Activated CD4-positive, alpha-beta T cell treated with anti-CD3 and anti-CD28 coated beads, Interleukin-2, Interleukin-6, amounts not matched to agents 100 ng/mL and 50 ng/mL, durations not matched to agents 16 hours and 8 hours (primary cell): ENCODE measurements at places on chromosomes 1 and 21.

- no peak for DNase-seq
Measured at GRCh38 chr1:14522926-14523241, 75.6 kb upstream of the KAZN start.

DNA sequence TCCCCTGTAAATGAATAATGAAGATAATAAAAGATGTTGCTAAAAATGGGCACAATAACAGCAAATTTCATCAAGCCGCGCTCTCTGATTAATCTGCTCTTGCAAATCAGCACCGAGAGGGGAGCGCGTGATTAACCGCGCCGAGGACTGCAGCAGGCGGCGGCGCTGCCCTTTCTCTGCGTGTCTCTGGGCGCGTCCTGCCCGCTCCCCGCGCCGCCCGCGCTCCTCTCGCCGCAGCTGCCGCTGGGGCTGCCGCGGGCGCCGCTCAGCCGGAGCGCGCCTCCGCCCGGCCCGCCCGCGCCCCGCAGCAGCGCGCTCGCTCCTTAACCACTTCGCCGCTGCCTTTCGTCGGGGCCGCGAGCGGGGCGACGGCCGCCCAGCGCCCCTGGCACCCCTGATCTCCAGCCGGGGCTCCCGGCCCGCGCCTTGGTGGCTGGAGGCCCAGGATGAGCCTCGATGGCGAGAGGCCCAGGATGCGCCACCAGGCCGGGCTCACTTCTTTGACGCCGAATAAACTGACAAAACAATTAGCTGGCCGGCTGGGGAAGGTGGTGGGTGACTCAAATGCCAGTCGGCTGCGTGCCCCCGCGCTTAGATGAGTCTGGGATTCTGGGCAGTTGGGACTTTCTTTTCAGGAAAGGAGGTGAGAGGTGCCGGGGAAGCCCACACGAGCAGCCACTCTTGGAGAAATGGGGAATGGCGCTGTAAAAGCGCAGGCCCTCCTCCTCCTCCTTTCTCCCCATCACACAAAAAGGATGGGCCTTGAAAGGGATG is 221.4 kb upstream of the PKN2 start:
- no peak for DNase-seq

GRCh38 chr1:227322376-227322775 is 4.1 kb upstream of the CDC42BPA start:
- no peak for DNase-seq

GRCh38 chr1:150843474-150843873 is 32.9 kb downstream of the ARNT start:
- DNase-seq = no peak

DNA sequence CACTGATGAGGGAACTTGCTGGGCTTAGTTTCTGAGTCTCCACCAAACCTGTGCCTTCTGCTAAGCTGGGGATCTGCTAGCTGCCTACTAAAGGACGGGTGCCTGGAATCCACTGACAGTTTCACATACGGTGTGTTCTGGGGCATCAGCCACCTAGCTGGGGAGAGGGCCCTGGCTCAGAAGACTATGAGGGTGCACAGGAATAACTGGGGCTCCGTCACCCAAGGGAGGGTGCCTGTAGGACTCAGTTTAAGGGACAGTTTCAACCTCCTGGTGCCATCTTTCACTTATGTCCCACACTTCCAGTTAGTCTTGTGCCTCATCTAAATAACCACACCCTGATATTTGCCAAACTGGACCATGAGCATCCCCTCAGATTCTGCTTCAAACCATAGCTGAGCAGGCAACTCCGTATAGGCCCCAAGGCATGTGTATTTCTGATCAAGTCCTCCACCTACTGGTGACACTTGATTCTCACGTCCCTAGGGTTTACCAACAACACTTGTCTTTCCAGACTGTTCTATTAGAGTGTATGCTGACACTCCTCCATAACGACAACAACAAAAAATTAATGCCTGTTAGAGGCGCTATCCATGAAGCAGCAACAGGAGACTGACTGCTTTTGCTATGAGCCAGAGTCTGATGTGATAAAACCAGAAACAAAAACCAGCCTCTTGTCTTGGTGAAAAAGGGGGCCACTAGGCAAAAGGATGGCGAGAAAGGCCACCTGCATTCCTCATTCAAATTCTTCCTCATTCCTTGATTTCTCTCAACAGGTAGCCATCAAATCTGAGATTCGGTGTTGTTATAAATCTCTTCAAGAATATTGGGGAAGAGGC is 55.0 kb upstream of the PAXBP1 start:
- peak; percentile 50 for DNase-seq

DNA sequence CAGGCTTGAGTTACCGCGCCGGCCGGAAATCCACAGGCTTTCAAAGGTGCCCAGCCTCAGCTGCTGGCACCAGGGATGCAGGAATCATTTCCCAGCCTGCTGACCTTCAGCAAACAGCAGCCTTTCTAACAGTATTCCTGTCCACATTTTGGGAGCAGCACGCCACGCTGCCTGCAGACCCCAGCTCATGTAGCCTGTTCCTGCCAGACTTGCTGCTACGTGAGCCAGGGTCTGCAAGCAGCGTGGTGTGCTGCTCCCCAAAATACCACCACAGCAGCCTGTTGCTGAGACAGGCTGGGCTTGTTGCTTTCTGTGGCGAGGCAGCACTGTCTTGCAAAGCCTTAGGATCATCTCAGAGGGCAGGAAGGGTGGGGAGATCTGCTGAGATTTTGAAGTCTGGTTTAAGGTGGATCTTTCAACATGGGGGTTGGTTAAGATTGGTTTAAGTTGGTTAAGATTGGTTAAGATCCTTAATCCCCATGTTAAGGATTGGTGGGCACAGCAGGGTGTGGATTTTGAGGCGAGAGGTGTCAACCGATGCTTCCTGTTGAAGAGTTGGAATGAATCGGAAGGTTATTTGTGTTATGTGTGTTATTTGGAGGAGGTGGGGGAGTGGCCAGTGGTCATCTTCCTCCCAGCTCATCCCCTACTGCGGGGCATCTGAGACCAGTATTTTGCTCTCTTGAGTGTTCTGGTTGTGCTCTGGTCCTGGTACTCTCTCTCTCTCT is 12.9 kb downstream of the FAAH start:
- DNase-seq = no peak

DNA sequence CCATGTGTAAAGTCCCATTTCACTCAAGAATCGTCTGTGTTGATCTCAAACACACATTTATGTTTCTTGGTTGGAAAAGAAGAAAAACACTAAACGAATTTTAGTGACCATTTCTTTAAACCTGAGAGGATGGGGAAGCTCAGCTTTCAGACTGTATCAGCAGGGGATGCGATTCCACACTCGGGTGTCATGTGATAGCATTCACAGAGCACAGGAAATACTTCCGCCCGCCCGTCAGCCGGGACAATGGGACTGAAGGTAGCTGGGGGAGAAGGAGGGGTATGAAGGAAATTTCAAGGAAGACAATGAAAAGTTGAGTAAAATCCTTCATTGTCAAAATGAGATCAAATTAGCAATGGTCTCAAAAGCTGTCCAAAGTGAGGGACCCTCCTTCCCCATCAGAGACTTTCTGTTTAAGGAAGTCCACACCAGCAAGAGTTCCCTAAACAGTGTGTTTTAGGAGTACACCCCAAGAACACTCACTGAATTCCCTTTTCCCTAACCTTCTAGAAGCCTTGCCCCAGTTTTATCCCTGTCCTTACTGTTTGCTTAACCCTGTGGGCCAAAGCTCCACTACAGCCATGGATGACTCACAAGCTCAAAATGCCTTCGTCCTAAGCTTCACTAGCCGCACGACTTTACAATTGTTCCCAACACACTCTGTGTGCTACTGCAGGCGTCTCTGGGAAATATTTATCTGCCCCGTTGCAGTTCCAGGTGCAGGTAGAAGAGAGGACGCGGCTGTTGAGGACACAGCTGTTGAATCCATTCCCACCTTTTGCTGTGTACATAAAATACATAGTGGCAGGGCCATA is 51.4 kb upstream of the SIM2 start:
- DNase-seq = no peak

- no peak for DNase-seq
Measured at GRCh38 chr1:81635816-81636215, 164.9 kb upstream of the ADGRL2 start.

- DNase-seq = no peak
Measured at GRCh38 chr1:69055194-69055593, 512.5 kb upstream of the LRRC7 start.

DNA sequence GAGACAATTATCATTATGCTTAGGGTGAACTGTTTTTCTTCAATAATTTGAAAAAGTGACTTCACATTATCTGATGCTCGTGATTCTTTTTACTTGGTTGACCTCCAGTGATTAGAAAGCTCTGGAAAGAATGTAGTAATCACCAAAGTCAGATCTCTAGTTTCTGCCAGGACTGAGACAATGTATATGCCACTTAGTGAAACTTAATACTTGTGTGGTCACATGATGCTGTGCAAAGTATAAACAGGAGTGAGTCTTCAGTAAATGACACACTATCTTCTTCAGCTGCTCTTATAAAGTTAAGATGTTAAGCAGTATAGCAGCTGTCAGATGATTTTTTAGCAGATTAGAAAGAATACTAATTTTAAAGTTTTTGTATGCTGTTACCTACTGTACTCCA is 17.2 kb downstream of the VCAM1 start:
- DNase-seq = no peak

DNA sequence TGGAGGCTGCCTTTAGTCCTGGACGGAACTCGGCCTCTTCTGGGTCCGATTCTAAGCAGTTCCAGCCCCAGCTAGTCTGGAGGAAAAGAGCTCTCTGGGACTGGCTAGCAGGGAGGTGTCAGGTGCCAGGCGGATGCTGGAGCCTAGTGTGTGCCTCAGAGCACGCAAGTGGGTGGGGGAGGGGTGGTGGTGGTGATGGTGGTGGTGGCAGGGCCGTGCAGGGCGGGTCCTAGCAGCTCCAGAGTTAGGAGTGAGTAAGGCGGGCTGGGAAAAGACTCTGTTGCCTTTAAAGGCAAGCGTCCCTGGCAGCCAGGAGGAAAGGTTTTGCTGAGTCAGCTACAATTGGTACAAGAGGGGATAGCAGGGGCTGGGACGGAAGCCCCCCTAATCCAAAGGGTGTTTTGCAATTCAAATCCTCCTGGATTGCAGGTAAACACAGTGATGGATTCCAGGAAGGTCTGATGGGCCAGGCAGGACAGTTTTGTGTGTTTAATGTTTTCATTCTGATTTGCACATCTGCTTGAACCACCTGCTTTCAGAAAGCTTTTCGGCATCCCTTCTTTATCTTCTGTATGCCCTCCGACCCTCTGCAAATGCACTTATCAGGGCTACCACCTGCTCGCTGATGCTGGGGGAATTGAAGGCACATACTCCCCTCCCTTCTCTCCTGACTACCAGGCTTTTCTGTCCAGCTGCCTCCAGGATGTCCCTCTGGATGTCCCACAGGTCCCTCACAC is 4.1 kb upstream of the SLC2A1 start:
- DNase-seq = no peak

DNA sequence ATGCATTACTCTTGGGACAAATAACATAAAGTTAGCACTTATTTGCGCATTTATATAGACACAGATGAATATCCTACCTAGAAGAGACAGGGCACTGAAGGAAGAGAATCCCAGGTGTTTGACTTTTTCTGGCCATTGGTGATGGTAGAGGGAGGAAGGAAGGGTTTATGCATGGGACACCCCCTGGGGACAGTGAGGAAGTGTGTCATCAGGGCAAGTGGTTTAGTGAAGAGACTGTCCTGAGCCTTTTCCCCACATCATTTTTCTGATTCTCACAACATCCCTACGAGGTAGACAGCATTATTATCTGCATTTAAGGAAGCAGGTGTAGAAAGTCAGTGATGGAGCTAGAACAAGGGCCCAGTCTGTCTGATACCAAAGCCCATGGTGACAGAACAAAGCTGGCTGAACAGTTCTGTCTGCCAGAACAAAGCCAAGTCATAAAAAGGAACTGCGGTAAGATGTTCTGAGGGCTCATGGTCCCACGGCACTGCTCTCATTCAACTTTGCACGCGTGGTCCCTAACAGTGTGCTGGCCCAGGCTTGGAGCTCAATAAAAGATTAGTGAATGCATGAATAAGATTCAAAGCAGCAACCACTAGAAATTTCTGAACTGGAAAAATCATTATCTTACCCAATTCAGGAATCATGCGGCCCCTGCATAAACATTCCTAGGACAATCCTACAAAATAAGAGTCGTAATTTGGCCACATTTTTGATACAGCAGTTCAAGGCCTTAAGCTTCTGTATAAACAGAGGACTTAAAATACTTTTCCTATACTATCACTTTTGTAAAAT is 12.2 kb upstream of the CDC42BPA start:
- no peak for DNase-seq

- no peak for DNase-seq
Measured at GRCh38 chr1:175612286-175612685, 131.1 kb downstream of the TNR start.

DNA sequence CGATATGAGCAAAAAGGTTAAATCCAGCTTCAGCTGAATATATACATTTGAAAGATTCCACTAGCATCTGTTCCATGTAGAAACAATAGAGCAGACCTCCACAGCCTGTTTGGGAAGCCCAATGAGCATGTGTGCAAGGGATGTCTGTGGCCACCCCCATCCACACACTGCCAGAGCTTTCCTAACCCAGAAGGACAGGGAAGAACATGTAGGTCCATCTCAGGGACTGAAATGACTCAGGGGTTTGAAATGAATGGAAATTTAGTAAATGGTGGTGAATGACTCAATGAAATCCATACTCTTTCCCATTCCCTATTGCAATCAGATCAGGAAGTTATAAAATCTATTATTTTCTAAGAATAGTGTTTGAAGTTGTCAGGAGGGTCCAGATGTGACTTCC is 397.2 kb downstream of the DUSP10 start:
- no peak for DNase-seq

DNA sequence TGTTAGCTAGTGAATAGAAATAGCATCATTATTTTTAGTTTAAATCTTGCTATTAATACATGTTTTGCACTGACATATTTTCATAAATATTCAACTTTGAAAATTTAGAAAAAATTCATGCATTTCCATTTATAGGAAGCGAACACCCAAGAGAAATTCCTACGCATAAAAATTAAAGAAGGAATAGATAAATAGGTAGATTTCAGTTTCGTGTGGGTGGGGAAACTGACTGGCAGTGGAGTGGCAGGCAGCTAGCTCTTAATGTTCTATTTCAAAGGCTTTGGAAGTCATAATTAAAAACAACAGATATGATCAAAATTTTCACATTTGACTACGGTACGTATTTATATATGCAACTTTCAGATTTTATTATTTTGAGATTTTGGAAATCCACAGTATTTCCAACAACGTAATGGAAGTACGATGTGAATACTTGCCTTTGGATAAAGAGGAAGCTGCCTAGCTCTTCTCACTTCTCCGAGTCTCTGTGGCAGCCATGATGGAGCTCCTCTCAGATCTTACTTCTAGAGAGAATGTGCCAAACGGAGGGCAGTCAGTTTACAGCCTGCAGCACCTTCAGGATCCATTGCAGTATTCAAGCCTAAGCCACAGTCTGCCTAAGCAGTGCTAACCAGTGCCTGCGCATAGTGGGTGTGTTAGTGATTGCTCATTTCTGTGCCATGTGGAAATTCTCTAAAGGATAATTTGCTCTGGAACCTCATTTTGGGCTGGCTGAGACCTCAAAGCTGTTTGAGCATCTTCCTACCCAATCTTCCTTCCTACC is 62.9 kb upstream of the RGS4 start:
- DNase-seq = no peak

GRCh38 chr21:15928686-15929425 is 199.1 kb downstream of the USP25 start:
- no peak for DNase-seq
